ENCODE measurements at places on chromosomes 4 and X. TPM values are rescaled to one million over a fixed set of nuclear protein-coding genes. Genes with fewer than 3 reads are reported as not detected.

The TASL gene
- total RNA-seq: 27.7 TPM

DNA sequence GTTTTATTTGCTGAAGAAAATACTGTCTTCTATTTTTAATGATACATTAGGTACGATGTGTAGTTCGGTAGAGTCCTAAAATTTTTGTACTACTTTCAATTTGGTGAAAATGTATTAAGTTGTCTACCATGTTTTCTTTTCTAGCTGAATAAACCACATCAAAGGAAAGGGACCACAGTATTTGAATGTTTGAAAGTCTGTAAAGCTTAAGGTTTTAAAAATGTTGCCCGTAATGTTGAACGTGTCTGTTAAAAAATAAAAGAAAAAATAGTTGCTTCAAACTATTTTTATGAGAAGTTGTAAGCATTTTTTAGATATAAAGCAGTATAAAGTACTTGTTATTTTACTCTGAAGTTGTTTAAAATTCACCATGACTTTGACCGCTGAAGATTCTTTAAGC, 3.2 kb downstream of the CDKN2AIP start:
- no peak for DNase-seq
- peaks cover 67% of the 10 kb centered on the region for H3K36me3 ChIP-seq
- no peak overlapping the region for H3K4me3 ChIP-seq
- H3K27me3 ChIP-seq: no peaks in the 10 kb centered on the region
- no peak overlapping the region for H3K27ac ChIP-seq
- H3K4me1 ChIP-seq: peaks cover 36% of the 10 kb centered on the region

GRCh38 chr4:87746001-87746400, 53.4 kb upstream of the IBSP start:
- H3K27me3 ChIP-seq: no peaks in the 10 kb centered on the region
- no peak overlapping the region for H3K4me3 ChIP-seq
- no peak for DNase-seq
- no peaks in the 10 kb centered on the region for H3K36me3 ChIP-seq

The NUDT11 gene
- not detected for total RNA-seq

DNA sequence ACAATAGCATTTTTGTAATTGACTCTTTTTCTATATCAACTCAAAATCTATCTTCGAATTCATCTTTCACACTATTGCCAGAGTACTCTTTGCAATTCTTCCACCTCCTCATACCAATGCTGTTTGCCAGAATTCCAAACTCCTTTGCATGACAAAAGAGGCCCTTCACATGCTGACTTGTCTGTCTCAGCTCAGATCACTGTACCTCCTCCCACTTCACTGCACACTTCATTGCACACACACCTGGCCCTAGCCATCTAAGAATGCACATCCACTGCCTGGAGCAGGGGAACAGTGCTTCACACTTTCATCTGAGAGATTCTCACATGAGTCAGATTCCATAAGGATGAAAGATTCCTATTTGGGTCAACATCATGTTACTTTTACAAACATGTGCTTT, 56.5 kb downstream of the PRDM5 start:
- no peaks in the 10 kb centered on the region for H3K4me1 ChIP-seq
- H3K4me3 ChIP-seq: no peak overlapping the region
- DNase-seq: no peak

- DNase-seq: no peak
- H3K36me3 ChIP-seq: peaks cover 8% of the 10 kb centered on the region
- peaks cover 33% of the 10 kb centered on the region for H3K4me1 ChIP-seq
- H3K27ac ChIP-seq: peak overlapping the region; percentile 87
- H3K27me3 ChIP-seq: no peaks in the 10 kb centered on the region
Measured at GRCh38 chrX:37776283-37776986, 3.4 kb upstream of the CYBB start.

The INTS6L gene
- 23.3 TPM for total RNA-seq

DNA sequence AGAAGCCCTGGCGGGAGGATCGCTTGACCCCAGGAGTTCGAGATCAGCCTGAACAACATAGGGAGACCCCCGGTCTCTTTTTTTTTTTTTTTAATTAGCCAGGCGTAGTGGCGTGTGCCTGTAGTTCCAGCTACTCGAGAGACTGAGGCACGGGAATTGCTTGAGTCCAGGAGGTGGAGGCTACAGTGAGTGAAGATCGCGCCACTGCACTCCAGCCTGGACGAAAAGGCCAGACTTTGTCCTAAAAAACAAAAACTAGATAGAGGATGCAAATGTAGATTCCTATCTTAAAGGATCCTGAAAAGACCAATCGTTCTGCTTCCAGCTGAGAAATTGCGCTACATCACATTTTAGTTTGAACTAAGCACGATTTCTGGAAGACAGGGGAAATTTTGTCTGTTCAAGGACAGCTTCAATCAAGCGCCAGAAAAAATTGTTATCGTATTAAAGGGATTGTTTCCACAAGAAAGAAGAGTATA, 627 bp upstream of the HSD17B11 start:
- peaks cover 44% of the 10 kb centered on the region for H3K4me1 ChIP-seq
- H3K4me3 ChIP-seq: peak overlapping the region; percentile 97
- H3K36me3 ChIP-seq: peaks cover 9% of the 10 kb centered on the region
- H3K27me3 ChIP-seq: no peaks in the 10 kb centered on the region
- DNase-seq: no peak

The CFP gene
- 0.91 TPM for total RNA-seq

The TRAM1L1 gene
- not detected for total RNA-seq

All from activated B cell treated with CpG ODN at 0.5 μM for 24 hours (primary cell).